ENCODE measurements at places on chromosomes 5 and 9. TPM values are rescaled to one million over a fixed set of nuclear protein-coding genes. Genes with fewer than 3 reads are reported as not detected.
A peak's percentile ranks its signal among the peaks of the same experiment; 100 is the strongest.

- DNase-seq, result peak; percentile 5
Measured at GRCh38 chr5:152349683-152350526, 55.2 kb downstream of the NMUR2 start.

DNA sequence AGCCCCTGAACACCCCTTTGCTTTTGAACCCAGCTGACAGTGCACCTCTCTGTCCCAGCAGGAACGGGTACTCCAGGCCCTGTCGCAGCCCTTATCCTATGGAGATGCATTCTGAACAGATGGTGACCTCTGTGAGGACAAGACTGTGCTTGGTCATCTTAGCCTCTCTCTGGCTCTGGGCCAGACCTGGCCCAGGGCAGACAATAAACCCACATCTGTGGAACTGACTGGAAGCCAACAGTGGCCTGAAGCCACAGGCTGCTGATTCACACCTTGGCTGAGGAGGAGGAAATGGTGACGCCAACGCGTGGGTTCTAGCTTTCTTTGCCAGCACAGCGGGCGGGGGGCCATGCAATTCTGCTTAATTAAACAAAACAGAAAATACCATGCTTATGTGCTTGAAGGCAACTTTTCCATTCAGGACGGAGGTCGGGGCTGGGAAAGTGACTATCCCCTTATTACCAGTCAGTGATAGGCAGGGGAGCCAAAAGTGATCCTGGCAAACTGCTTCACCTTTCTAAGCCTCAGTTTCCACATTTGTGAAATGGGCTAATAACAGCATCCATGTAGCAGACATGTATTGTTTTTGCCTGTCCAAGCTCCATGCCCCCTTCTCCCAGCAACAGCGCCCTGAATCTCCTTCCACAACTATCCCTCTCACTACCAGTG lies 10.8 kb downstream of the SH3PXD2B start:
- DNase-seq, result peak; percentile 97

- DNase-seq, result peak; percentile 53
Measured at GRCh38 chr5:177362610-177363507, 5.1 kb downstream of the RGS14 start.

The CSF1R gene
- total RNA-seq, result not detected

The CLTA gene
- 317 TPM for total RNA-seq

Data from endothelial cell of umbilical vein (primary cell).